NCI-H2081 (cell line): ENCODE measurements at places on chromosomes 13 and 19.

DNA sequence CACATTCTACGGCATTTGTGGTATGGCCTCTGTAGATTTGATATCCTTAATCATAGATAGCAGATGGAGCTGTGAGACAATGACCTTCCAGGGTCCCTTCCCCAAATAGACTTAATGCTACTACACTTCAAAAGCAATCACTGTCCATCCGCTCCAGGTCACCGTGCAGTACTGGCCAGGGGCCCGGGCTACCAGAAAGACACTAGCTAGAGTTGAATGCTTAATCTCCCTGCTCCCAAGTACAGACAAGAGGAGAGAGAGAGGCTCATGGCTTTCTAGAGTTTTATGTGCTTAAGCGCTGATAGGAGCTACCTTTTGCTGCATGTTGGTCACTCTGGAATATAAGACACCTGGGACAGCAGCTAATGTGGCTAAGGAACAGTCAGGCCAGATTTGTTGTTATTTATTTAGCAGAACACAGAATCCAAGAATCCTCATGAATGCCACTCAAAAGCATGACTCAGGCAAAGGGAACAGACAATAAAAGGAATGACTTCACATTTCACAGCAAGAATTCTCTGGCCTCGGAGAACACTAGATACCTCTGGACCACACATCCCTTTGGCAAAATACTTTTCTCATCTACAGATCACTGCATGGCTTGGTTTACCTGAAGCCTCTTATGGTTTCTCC, 165.0 kb downstream of the LACC1 start:
- DNase-seq, result no peak

DNA sequence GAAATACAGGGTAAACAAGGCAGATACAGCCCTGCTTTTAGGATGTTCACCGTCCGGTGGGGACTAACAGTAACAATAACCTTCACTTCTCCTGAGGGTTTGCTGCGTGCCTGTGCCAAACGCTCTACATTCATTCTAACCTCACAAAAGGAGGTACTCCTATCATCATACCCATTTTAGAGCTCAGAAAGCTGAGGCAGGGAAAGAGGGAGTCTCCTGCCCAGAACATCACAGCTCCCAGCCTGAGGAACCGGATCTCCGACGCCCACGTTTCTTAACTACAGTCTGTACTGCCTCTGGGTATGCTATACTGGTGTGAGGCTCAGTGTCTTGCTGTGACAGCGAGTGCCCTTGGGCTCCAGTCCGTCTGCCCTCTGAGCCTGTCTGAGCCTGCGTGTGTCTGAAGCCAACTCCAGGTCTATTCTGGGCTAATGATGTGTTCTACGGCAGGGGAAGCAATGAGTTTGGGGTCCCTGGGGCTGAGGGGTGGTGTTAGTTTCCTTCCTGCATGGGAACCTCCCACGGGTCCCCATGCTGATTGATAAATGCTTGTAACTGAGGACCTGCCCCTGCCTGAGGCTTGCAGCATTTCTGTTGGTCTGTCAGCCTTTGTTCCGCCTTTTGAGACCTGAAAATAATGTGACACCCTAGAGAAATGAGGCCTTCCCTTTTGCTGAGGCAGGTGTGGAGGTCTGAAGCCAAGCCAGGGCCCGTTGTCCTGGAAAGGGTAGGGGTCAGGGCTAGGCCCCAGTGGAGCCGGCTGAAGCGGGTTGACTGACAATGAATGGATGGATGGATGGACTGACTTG, 4.9 kb downstream of the LIPE start:
- DNase-seq, result no peak

DNA sequence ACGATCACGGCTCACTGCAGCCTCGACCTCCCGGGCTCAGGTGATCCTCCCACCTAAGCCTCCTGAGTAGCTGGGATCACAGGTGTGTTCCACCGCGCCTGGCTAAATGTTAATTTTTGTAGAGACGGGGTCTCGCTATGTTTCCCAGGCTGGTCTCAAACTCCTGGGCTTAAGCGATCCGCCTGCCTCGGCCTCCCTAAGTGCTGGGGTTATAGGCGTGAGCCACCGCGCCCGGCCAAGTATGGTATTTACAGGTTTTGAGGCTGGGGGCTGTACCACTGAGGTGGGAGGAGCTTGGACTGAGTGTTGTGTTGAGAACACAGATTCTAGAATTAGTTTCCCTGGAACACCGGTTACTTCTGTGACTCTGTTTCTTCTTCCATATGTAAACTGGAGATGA, 452 bp upstream of the PPM1N start:
- DNase-seq, result no peak

- no peak for DNase-seq
Measured at GRCh38 chr19:54399189-54399588, 16.1 kb upstream of the TTYH1 start.

DNA sequence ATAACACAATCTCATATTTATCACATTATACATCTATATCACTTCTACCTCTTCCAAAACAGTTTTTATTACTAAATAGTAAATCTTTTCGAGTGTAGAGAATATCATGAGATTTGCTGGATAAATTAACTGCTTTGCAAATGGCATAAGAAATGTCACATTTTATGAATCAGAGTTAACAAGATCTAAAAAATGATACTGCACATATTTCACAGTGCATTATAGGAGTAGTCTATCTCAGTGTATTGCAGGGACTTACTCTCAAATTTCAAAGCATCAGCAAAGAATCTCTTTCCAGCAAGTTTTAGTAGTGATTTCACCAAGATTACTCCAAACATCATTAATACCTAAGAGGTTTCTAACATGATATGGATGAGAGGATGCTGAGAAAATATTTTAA, 687.1 kb upstream of the SLITRK1 start:
- DNase-seq, result no peak

- DNase-seq, result no peak
Measured at GRCh38 chr13:113152984-113153809, 5.3 kb upstream of the PROZ start.

- DNase-seq, result no peak
Measured at GRCh38 chr19:44931541-44931940, 10.5 kb upstream of the APOC4 start.

- no peak for DNase-seq
Measured at GRCh38 chr13:111482806-111483620, 162.6 kb downstream of the TEX29 start.

GRCh38 chr19:55146078-55146704, 2.8 kb downstream of the TNNT1 start:
- DNase-seq, result no peak

DNA sequence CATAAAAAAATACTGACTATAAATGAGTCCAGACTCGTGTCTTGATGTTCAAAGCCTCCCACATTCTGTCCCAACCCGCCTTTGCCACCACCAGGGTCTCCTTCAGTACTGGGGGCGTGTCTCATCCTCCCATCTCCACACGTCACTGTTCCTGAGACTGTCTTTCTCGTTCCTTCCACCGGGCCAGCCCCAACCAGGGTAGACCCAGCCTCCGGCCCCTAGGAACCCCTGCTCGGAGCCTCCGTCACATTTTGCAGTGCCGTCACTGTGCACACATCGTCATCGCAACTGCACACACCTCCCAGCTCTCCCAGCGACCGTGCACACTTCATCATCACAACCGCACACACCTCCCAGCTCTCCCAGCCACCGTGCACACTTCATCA, 73.4 kb downstream of the SPACA7 start:
- DNase-seq, result no peak

GRCh38 chr13:84086847-84087162, 204.5 kb upstream of the SLITRK1 start:
- no peak for DNase-seq

DNA sequence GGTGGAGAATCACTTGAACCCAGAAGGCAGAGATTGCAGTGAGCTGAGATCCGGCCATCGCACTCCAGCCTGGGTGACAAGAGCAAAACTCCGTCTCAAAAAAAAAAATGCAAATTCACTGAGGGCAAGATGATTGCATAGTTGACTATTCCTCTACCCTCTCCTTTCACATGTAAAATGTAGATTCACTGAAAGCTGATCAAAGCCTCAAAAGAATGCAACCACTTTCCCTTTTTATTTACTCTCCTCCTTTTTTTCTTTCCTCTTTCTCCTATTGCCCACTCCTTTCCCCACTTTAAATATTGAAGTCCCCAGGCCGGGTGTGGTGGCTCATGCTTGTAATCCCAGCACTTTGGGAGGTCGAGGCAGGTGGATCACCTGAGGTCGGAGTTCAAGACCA, 6.3 kb downstream of the TEX101 start:
- no peak for DNase-seq

DNA sequence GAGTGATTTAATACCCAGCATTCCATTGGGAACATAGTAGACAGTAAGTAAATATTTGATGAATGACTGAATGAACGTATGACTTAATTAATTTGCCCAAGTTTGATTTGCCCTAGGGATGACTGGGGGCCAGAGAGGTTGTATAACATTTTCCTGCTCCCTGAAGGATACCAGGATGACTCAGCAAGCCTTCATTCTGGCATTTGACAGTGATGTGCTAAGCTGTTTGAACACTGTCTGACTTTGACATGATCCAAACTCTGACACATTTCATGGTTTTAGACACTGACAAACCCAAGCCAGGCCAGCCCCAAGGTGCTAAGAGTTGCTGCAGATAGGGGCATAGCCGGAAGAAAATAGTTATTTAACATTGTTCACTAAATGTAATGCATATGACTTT, 53.4 kb upstream of the KLF12 start:
- DNase-seq, result no peak

- no peak for DNase-seq
Measured at GRCh38 chr19:5354403-5354802, 13.8 kb upstream of the PTPRS start.

- DNase-seq, result no peak
Measured at GRCh38 chr13:95862408-95862807, 185.5 kb downstream of the DNAJC3 start.

GRCh38 chr13:101727118-101727517, 274.6 kb downstream of the ITGBL1 start:
- DNase-seq, result no peak

- DNase-seq, result peak; percentile 34
Measured at GRCh38 chr19:8831832-8832131, 322 bp downstream of the ZNF558 start.

GRCh38 chr13:95647321-95647720, 2.8 kb upstream of the DZIP1 start:
- no peak for DNase-seq

DNA sequence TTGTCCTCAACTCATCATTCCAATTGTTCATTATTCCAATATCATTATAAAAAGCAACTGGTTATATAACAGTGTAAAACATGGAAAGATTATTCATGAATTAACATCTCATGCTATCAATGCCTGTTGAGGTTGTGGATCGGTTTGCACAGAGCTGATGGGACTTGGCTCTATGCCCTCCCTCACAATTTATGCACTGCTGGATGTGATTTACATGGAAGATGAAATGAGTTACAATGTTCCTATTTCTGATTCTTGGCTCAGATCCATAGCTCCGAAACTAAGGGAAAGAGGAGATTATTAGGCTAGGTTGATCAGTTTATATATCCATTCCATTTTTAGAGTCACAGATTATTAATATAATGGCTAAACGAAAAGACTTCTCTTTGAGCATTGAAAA, 38.6 kb downstream of the SCEL start:
- DNase-seq, result no peak

GRCh38 chr13:96783511-96783910, 210.8 kb downstream of the OXGR1 start:
- DNase-seq, result no peak

GRCh38 chr13:85853161-85853894, 54.1 kb upstream of the SLITRK6 start:
- peak; percentile 19 for DNase-seq

- DNase-seq, result no peak
Measured at GRCh38 chr13:20401531-20401930, 124.1 kb downstream of the CRYL1 start.

DNA sequence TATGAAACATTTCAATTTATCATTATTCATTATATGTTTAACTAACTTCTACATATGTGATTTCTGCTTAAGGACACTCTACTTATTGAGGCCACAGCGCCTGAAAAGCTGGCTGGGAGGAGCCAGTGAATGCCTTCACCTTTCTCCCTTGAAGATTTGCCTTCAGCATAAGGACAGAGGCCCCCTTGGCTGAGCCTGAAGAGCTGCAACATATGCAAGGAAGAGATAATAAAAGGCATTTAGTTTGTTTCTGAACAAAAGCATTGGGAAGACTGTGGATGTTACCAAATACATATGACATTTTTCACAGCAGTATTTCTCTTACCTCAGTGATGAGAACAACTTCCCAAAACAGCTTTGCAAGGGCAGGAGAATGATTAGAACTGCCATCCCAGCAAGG, 92.1 kb downstream of the ABCC4 start:
- DNase-seq, result no peak

DNA sequence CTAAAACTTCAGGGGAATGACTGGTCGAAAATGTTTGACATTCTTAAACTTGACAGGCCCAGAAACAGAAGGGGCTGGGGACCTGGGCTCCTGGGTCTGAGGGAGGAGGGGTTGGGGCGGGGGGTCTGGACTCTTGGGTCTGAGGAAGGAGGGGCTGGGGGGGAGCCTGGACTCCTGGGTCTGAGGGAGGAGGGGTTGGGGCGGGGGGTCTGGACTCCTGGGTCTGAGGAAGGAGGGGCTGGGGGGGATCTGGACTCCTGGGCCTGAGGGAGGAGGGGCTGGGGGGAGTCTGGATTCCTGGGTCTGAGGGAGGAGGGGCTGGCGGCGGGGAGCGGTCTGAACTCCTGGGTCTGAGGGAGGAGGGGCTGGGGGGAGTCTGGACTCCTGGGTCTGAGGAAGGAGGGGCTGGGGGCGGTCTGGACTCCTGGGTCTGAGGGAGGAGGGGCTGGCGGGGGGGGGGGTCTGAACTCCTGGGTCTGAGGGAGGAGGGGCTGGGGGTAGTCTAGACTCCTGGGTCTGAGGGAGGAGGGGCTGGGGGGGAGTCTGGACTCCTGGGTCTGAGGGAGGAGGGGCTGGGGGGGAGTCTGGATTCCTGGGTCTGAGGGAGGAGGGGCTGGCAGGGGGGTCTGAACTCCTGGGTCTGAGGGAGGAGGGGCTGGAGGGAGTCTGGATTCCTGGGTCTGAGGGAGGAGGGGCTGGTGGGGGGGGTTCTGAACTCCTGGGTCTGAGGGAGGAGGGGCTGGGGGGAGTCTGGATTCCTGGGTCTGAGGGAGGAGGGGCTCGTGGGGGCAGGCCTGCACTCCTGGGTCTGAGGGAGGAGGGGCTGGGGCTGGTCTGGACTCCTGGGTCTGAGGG, 5.5 kb upstream of the KLK6 start:
- DNase-seq, result no peak

- no peak for DNase-seq
Measured at GRCh38 chr19:34265221-34265650, 10.9 kb downstream of the GARRE1 start.

- DNase-seq, result no peak
Measured at GRCh38 chr13:21434588-21434987, 24.5 kb downstream of the ZDHHC20 start.

GRCh38 chr13:88112526-88112925, 441.4 kb downstream of the SLITRK5 start:
- DNase-seq, result no peak

GRCh38 chr13:71274923-71275608, 591.9 kb downstream of the DACH1 start:
- no peak for DNase-seq

GRCh38 chr13:27022571-27023311, 148.9 kb downstream of the USP12 start:
- DNase-seq, result peak; percentile 53

- no peak for DNase-seq
Measured at GRCh38 chr19:16938211-16938610, 49.4 kb downstream of the F2RL3 start.
